ENCODE measurements at places on chromosomes 7 and 10. TPM values are rescaled to one million over a fixed set of nuclear protein-coding genes. Genes with fewer than 3 reads are reported as not detected.

PITX3 gene
- not detected for total RNA-seq

PTF1A gene
- total RNA-seq, result not detected

DNA sequence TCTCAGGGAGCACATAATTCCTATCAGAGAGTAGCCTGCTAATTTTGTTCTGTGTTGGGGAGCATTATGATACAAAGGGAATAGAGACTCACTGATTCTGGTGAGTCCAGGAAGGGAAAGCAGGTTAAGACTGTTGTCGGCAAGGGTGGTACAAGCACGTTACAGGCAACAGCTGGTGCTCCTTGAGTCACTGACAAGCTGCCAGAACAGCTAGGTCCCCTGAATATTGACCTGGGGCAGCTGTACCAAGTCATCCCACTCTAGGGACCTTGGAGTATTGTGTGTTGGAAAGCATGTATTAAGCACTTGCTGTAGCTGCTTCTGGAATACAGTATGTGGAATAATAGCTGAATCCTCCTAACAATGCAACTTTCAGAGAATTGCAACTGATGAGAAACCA is 37.0 kb upstream of the GLCCI1 start:
- no peak for DNase-seq

IFIT5 gene
- 19.1 TPM for total RNA-seq

TASOR2 gene
- 58.4 TPM for total RNA-seq

GRCh38 chr7:141122736-141123135 is 48.9 kb downstream of the TMEM178B start:
- no peak for DNase-seq

GRCh38 chr10:31656851-31657433 is 271.7 kb downstream of the ARHGAP12 start:
- DNase-seq, result no peak

RBM17 gene
- total RNA-seq, result 87.4 TPM

All from mucosa of descending colon (tissue), 3 donors.